ENCODE measurements at places on chromosomes 12 and 14.

- no peak for DNase-seq
These were observed 387.3 kb downstream of the LRIG3 start for GRCh38 chr12:58532855-58533608.

DNA sequence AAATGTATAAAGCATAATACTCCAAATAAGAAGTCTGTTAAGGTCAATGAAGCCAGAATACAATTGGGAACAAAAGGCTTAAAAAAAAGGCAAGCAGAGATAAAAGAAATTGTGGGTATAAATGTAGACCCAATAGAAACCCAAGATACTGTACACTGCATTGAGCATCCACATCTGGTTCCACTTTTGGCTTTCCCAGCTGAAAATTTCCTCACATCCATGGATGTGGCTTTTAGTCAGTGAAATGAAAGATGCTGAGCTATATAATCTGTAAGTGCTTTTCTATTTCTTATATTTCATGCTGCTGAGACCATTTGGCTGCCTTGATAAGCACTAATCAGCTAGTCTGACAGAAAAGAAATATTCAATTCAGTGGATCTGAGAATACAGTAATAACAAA, 83.5 kb downstream of the PTPRR start:
- no peak for DNase-seq

GRCh38 chr12:113480336-113480971, 8.8 kb upstream of the LHX5 start:
- DNase-seq = no peak

DNA sequence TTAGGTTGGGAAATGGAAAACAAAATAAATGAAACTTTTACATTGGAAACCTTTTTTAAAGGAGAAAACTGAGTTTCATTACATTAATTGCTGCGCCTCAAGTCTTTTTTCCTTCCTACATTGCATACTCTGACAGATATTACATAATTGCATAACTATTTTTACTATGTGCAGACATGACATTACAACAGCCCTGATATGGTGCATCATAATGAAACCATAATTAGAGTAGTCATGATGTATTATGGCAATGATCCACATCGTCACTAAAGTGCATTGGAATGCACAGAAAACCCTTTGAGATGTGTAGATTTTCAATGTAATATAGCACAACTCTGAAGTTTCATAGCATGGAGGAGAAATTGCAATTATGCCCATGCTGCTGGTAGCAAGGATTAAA, 217.8 kb upstream of the NPAS3 start:
- no peak for DNase-seq

DNA sequence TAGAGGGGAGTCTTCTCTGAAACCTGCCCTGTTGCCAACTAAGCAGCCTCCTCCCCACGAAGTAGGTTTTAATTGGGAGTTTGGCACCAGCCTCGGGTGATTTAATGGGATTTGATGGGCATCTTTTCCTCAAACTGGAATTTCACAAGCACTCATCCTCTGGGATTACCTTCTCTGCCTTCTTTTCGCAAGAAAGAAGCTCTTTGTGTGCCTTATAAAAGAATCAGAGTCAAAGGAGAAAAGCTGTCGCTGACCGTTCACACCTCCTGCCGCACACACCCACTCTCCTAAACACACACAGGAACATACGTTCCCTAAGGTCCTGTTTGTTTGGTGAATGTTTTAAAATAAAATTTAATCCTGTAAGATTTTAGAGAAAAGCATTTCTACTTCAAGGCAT, 84.0 kb downstream of the PRMT8 start:
- no peak for DNase-seq

- no peak for DNase-seq
These were observed 59.7 kb upstream of the NAP1L1 start for GRCh38 chr12:76144245-76144549.
